ENCODE measurements at places on chromosomes 12 and 14. TPM values are rescaled to one million over a fixed set of nuclear protein-coding genes. Genes with fewer than 3 reads are reported as not detected.

The RNF212B gene
- total RNA-seq = not detected

The DNAH10 gene
- total RNA-seq = 0.17 TPM

The KMT2D gene
- total RNA-seq = 97.9 TPM

The MOK gene
- total RNA-seq = 0.96 TPM

The DLGAP5 gene
- 117 TPM for total RNA-seq

The LRRK2 gene
- total RNA-seq = 0.02 TPM
